Liver (tissue), 10 donors: ENCODE measurements at places on chromosomes 4 and X.
A peak's percentile ranks its signal among the peaks of the same experiment; 100 is the strongest.

GRCh38 chr4:127643791-127644190 is 11.0 kb downstream of the INTU start:
- no peaks in the 10 kb centered on the region for H3K27me3 ChIP-seq
- H3K36me3 ChIP-seq, result no peaks in the 10 kb centered on the region
- no peak overlapping the region for H3K27ac ChIP-seq
- no peak for DNase-seq
- H3K4me1 ChIP-seq, result no peaks in the 10 kb centered on the region
- H3K4me3 ChIP-seq, result no peak overlapping the region

- no peak overlapping the region for H3K4me3 ChIP-seq
- DNase-seq, result no peak
- no peaks in the 10 kb centered on the region for H3K36me3 ChIP-seq
- no peaks in the 10 kb centered on the region for H3K27me3 ChIP-seq
- H3K27ac ChIP-seq, result no peak overlapping the region
- H3K4me1 ChIP-seq, result no peaks in the 10 kb centered on the region
Measured at GRCh38 chrX:34839451-34839850, 103.1 kb upstream of the FAM47B start.

DNA sequence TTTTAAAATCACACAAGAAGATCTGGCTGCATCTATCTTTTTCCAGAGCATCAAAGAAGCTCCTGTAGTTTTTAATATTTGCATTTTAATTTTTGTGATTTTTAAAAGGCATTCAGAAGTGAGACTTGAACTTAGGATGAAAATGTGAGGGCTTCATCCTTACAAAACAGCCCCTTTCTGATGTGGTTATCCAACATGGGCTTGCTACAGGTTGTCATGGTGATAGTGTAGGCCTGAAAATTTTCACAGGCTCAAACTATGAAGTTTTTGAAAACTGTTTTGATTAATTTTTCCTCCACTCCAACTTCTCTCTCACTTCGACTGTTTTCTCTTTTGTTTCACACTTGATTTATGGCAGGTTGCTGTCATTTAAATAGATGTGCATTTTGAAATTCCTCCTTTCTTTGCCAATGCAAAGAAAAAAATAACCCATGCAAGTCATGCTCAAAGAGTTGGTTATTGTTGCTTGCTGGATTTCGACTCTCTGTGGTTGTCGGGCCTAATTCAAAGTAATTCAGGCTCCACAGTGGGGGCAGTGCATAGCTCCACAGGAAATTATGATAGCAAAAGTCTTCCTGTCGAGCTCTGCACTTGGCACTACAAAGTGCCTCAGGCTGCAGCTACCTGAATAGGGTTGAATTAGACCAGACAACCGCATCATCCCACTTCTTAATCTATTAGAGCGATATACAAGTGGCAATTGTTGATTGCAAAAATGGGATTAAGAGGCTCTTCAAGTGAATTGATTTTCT is 201.0 kb upstream of the GPR101 start:
- no peak overlapping the region for H3K4me3 ChIP-seq
- H3K27me3 ChIP-seq, result no peaks in the 10 kb centered on the region
- no peak for DNase-seq

GRCh38 chr4:27189683-27190082 is 329.0 kb downstream of the STIM2 start:
- no peak for DNase-seq
- H3K4me1 ChIP-seq, result no peaks in the 10 kb centered on the region
- H3K4me3 ChIP-seq, result no peak overlapping the region
- H3K36me3 ChIP-seq, result no peaks in the 10 kb centered on the region

- no peaks in the 10 kb centered on the region for H3K36me3 ChIP-seq
- no peak overlapping the region for H3K27ac ChIP-seq
- no peaks in the 10 kb centered on the region for H3K4me1 ChIP-seq
- H3K27me3 ChIP-seq, result no peaks in the 10 kb centered on the region
- DNase-seq, result no peak
Measured at GRCh38 chrX:69131886-69132285, 33.4 kb downstream of the PJA1 start.

DNA sequence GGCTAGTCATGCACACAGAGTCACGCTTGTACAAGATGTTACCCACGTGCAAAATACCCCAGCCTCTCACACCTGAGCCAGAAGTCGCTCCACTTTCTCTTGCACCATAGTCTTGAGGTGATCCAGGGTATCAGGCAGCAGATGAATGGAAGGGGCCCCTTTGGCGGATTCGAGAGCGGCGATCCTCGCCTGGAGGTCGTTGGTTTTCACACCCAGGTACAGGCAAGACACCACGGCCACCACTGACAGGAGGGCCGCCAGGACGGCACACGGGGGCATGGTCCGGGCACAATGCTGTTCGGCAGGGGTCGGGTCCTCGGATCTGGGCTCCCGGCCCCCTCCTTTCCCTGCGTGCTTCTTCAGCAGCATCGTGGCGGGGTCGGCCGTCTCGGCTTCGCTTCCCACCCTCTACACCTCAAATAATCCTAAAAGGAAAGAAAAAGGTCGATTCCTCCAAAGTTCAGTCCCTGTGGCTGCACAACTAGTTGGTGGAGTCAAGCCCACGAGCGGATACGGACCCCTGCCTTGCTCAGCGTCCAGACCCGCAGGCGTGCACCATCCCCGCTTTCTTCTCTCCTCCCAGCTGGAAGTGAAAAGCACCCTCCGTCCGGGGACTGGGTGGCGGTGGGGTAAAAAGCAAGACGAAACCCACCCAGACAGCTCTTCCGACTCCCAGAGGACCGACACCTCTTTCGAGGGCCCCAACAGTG is 652 bp downstream of the COL25A1 start:
- no peak overlapping the region for H3K27ac ChIP-seq
- peaks cover 19% of the 10 kb centered on the region for H3K27me3 ChIP-seq
- peaks cover 13% of the 10 kb centered on the region for H3K4me1 ChIP-seq
- H3K36me3 ChIP-seq, result no peaks in the 10 kb centered on the region
- no peak for DNase-seq

DNA sequence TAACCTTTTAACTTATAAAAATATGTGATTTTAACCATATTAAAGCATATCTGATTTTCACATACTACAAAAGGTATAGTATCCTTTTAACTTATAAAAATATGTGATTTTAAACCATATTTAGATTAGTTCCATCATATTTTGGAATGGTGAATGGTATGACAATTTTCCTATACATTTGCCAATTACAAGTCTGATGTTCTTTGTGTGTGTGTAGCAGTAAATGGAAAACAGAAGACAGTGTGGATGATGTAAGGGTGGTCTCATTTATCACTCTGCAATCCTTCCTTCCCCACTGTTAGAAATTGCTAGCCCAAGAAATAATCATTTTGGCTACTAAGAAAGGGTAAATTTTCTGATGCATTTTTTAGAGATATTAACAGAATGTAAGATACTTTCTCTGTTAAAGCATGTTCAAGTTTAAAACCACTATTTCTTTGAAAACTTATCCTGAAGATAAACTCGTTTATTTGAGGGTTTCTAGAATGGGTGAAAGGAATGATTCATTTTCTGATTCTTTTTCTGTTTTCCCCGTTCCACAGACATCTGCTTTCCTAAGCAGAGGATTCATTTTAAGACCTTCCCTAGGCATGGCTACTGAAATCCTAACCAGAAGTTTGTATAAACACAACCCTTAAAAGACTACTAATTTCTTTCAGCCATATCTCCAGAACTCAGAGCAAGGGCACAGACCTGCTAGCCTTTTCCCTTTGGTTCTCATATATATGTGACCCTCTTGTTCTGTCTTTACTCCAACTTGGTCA is 21.0 kb downstream of the NUDT6 start:
- H3K27ac ChIP-seq, result no peak overlapping the region
- DNase-seq, result no peak
- H3K4me1 ChIP-seq, result no peaks in the 10 kb centered on the region
- H3K36me3 ChIP-seq, result peaks cover 4% of the 10 kb centered on the region

DNA sequence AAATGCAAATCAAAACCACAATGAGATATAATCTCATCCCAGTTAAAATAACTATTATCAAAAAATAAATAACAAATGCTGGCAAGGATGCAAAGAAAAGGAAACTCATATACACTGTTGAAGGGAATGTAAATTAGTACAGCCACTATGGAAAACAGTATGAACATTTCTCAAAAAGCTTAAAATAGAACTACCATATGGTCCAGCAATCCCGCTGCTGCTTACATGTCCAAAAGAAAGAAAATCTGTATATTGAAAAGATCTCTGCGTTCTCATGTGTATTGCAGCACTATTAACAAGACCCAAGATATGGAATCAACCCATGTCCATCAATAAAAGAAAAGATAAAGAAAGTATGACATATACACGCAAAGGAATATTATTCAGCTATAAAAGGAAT is 3.0 kb upstream of the NAP1L2 start:
- no peak overlapping the region for H3K4me3 ChIP-seq
- no peak overlapping the region for H3K27ac ChIP-seq
- DNase-seq, result no peak

DNA sequence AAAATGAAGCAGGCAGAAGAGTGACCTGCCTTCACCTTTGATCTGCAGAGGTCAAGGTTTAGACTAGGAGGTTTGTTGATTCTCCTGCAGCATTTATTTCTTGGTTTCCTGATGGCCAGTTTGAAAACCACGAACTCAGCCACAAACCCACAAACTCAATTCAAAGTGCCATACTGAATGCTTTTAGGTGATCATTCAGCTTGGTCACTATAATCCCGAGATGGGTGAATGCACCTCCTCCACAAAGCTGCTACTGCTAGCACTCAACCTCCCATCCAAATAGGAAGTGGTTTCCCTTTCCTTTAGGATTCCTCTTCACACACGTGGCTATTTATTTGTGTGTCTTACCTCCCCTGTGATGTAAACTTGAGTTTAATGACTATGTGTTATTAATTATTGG is 225.2 kb downstream of the MID1 start:
- no peak for DNase-seq
- no peak overlapping the region for H3K27ac ChIP-seq
- H3K4me1 ChIP-seq, result no peaks in the 10 kb centered on the region
- H3K4me3 ChIP-seq, result no peak overlapping the region
- H3K36me3 ChIP-seq, result no peaks in the 10 kb centered on the region

GRCh38 chr4:10619220-10619619 is 65.3 kb downstream of the CLNK start:
- H3K4me3 ChIP-seq, result no peak overlapping the region
- H3K27ac ChIP-seq, result no peak overlapping the region
- DNase-seq, result no peak
- H3K27me3 ChIP-seq, result no peaks in the 10 kb centered on the region
- H3K36me3 ChIP-seq, result no peaks in the 10 kb centered on the region
- no peaks in the 10 kb centered on the region for H3K4me1 ChIP-seq

GRCh38 chr4:119733431-119733830 is 104.8 kb upstream of the PDE5A start:
- peaks cover 2% of the 10 kb centered on the region for H3K4me1 ChIP-seq
- DNase-seq, result no peak
- no peaks in the 10 kb centered on the region for H3K27me3 ChIP-seq
- H3K27ac ChIP-seq, result no peak overlapping the region
- H3K36me3 ChIP-seq, result no peaks in the 10 kb centered on the region
- no peak overlapping the region for H3K4me3 ChIP-seq

- peak; percentile 43 for DNase-seq
- peak overlapping the region; percentile 85 for H3K27ac ChIP-seq
- peak overlapping the region; percentile 95 for H3K4me3 ChIP-seq
- no peaks in the 10 kb centered on the region for H3K36me3 ChIP-seq
- peaks cover 15% of the 10 kb centered on the region for H3K4me1 ChIP-seq
Measured at GRCh38 chr4:105147553-105148161, 981 bp downstream of the TET2 start.

GRCh38 chr4:99816545-99817308 is at the start of gene DAPP1:
TSS of gene DAPP1 (plus strand) at chr4:99816827. CDS start at chr4:99816914, 87 bp downstream.
- H3K27me3 ChIP-seq, result no peaks in the 10 kb centered on the region
- H3K27ac ChIP-seq, result peak within 1 kb of the TSS; percentile 58
- H3K4me3 ChIP-seq, result peak within 1 kb of the TSS; percentile 10
- no peaks in the 10 kb centered on the region for H3K4me1 ChIP-seq
- no peak for DNase-seq
- H3K36me3 ChIP-seq, result no peaks in the 10 kb centered on the region

- DNase-seq, result no peak
- no peak overlapping the region for H3K27ac ChIP-seq
- no peaks in the 10 kb centered on the region for H3K27me3 ChIP-seq
- H3K4me3 ChIP-seq, result no peak overlapping the region
Measured at GRCh38 chr4:68123525-68123924, 6.1 kb downstream of the TMPRSS11F start.

DNA sequence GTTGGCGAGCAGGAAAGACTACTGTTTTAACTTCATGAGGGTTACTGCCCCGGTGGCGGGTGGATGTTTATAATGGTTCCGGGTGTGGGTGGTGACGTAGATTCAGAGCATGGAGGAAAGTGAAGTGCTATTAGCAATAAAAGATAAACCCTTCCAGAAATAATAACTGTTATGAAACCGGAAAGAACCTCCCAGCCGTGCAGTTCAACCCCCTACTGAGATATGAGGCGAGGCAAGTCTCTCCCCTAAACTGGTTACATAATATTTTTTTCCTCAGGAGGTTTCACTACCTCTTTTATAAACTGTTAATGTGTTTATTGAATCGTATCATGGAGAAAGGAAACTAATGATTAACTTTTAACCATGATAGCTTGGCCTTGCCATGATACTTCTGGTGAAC is 33.9 kb upstream of the STIM2 start:
- peak overlapping the region; percentile 6 for H3K27ac ChIP-seq
- no peaks in the 10 kb centered on the region for H3K27me3 ChIP-seq
- DNase-seq, result no peak
- no peak overlapping the region for H3K4me3 ChIP-seq

- DNase-seq, result peak; percentile 97
- H3K4me1 ChIP-seq, result peaks cover 10% of the 10 kb centered on the region
- H3K27me3 ChIP-seq, result no peaks in the 10 kb centered on the region
- peak within 1 kb of the TSS; percentile 100 for H3K4me3 ChIP-seq
- H3K27ac ChIP-seq, result peak within 1 kb of the TSS; percentile 96
Measured at GRCh38 chr4:78776079-78776728, at the start of gene BMP2K. TSS of gene BMP2K (plus strand) at chr4:78776350. CDS start at chr4:78776544, 194 bp downstream.

- no peak for DNase-seq
- no peaks in the 10 kb centered on the region for H3K36me3 ChIP-seq
- peak overlapping the region; percentile 4 for H3K27ac ChIP-seq
- H3K27me3 ChIP-seq, result no peaks in the 10 kb centered on the region
- no peaks in the 10 kb centered on the region for H3K4me1 ChIP-seq
- H3K4me3 ChIP-seq, result no peak overlapping the region
Measured at GRCh38 chr4:113435893-113436292, 325.6 kb downstream of the CAMK2D start.
